ENCODE measurements at places on chromosomes 1 and 21.
A peak's percentile ranks its signal among the peaks of the same experiment; 100 is the strongest.

DNA sequence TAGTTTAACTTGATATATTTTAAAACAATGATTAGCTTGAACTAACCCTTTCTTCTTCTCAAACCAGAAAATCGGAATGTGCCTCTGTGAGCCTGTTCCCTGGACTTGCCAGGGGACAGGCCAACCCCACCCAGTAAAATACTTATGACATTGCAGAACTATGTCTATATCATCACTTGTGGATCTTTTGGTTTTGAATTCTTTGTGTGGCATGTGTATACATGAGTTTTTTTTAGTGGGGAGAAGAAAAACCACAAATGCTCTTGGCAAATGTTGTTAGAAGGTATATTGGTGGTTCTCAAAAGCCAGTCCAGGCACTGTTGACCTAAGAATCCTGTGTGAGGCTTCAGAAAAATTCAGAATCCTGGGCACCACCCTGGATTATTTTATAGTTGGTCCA lies 347.4 kb downstream of the SIPA1L2 start:
- DNase-seq = no peak

DNA sequence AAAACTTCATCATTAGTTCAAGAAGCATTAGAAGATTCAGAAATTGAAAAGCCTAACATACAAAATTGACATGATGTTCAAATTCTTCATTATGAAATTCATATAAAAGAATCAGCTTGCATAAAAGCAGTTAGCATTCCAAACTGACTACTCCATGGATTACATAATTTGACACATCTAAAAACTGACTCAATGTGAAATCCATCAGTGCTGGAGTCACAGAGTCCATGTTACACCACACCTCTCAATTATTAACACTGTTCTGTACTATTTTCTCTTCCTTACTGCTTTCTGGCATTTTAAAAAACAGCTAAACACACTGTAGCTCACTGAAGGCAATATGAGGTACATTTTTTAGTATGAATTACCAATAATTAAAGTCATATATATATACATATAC lies 28.0 kb downstream of the ARHGAP29 start:
- DNase-seq = no peak

DNA sequence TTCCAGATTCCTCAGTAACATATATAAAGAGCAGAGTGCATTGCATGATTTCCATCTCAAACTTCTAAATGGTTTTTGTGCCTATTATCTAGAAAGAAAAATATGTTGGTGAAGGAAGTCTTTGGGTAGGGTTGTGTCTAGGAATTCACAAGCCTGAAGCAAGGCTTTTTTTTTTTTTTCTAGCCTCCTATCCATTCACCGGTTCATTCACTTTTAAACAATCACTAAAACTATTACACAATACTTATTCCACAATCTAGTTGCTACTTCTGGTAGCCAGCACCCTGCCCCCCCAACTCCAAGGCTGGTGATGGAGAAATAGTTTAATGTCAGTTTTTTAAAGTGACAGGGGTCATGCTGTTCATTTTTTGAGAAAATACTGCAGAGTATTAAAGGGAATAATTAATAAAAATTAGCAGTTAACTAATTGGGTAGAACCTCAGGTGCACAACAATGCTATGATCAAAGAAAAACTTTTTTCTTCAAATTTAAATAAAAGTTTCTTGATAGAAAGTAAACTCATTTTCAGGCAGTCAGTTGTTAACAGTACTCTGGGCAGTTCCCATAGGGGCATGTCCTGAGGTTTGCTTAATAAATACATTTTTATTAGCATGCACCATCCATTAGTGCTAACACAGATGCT lies 10.9 kb downstream of the IRF2BP2 start:
- no peak for DNase-seq

DNA sequence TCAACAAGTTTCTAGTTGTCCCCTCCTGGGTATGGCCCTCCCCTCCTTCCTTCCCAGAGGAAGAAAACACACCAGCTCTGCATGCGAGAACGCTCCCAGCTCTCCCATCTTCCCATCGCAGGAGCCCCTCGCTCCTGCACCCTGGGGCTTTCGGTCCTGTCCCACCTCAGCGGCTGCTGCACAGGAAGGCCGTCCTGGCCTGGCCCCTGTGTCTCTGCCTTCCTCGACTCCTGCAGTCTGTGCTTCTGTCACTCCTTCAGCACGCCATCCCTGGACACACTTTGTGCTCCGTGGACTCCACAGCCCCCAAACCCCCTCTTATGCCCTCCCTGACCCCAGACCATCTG lies 23.2 kb downstream of the KRTAP10-1 start:
- DNase-seq = no peak

DNA sequence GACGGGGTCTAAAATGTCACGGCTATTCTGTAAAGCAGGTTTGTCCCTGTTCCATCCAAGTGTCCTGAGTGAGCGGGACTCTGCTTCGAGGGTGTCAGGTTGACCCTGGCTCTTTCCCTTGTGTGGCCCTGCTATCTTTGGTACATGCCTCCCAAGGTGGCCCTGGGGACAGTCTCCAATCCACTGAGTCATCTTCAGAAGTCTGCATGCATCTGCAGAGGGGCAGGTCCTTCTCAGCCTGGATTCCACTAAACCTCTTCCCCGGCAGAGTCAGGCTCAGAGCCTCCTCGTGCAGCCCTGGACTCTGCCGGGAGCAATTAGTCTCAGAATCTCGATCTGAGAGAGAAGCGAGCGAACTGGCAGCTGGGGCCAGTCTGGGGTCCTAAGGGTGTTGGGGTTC lies 50.1 kb upstream of the KCNJ15 start:
- no peak for DNase-seq

- DNase-seq = no peak
These were observed 91.4 kb downstream of the MACF1 start for GRCh38 chr1:39295901-39296300.

- DNase-seq = no peak
These were observed 20.5 kb upstream of the UBL4B start for GRCh38 chr1:110091791-110092190.

GRCh38 chr1:244952940-244953339 lies 88.6 kb upstream of the HNRNPU start:
- DNase-seq = no peak

GRCh38 chr21:36534656-36535055 lies 54.7 kb upstream of the CLDN14 start:
- no peak for DNase-seq

GRCh38 chr1:100979631-100980030 lies 46.0 kb downstream of the DPH5 start:
- DNase-seq = no peak

DNA sequence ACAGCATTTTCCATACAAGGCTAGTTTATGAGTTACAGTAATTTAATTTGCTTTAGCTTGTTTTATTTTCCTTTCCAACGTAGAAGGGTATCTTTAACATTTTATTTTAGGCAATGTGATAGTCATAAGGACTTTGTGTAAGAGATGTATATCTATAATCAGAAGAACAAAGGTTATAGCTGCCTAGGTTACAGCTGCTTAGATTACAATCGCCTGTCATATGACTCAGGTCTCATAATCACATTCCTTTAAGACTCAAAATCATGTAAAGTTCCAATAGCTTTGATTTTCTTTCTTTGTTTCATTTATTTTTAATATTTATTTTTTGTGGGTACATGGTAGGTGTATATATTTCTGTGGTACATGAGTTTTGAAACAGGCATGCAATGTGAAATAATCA lies 37.8 kb upstream of the COP1 start:
- no peak for DNase-seq

DNA sequence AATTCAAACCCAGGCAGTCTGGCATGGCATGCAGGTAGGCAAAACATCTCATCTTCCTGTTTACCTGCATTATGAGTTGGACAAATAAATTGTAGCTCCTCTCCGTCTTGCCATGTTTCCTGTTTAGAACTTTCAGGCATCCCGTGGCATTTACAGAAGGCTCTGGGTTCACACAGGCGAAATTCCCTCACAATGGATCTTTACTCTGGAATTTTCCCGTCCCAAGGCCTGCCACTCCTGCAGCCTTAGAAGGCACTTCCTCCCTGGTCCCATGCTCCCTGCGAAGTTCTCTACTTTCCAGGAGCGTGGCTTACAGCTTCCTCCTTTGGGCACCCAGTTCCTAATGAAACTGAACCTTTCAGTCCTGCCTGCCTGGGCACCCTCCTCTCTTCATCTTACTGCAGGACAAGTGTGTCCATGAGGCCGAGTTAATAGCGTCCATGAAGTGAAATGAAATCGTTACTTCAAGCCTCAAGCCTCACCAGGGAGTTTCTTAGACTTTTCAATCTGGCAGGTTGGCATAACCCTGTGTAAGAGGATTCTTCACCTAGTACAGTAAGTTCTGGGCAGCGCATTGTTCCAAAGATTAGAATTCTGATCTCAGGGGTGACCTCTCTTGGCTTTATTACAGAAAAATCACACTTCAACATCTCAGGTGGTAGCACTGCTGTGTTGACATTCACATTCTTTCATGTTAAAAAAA lies 36.8 kb upstream of the AHCYL1 start:
- DNase-seq = no peak

GRCh38 chr1:10935724-10936123 lies 76.7 kb upstream of the TARDBP start:
- no peak for DNase-seq

- DNase-seq = no peak
These were observed 71.9 kb upstream of the PRDX6 start for GRCh38 chr1:173405281-173405680.

- no peak for DNase-seq
These were observed 15.8 kb downstream of the RCSD1 start for GRCh38 chr1:167645625-167646414.

- peak; percentile 58 for DNase-seq
These were observed 21.6 kb upstream of the BCL10 start for GRCh38 chr1:85297855-85298629.

- no peak for DNase-seq
These were observed 4.5 kb downstream of the COPA start for GRCh38 chr1:160338580-160338979.

DNA sequence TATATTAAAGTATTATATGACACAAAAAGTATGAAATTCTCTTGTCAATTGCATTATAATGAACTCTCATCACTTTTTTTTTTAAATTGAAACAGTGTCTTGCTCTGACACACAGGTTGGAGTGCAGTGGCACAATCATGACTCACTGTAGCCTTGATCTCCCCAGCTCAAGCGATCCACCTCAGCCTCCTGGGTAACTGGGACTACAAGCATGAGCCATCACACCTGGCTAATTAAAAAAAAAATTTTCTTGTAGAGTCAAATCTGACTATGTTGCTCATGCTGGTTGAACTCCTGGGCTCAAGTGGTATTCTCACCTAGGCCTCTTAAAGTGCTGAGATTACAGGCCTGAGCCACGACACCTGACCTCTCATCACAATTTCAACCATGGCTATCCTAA lies 259.3 kb downstream of the S1PR1 start:
- DNase-seq = no peak

DNA sequence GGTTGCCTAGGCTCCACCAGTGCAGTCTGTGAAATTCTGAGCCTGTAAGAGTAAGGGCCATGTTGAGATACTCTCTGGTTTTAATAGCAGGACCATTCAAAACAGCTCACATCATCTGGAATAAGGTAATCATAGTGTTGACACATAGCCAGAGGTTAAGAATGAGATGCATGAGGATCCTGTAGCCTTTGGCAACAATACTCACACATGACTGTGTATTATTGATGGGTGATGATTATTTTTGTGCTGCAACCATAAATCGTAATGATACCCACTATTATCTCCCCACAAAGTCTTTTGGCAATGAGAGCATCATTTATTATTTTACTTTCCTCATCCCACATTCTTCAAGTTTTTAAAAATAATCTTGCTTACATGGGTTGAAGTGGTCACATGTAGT lies 35.5 kb downstream of the KCNK2 start:
- no peak for DNase-seq

DNA sequence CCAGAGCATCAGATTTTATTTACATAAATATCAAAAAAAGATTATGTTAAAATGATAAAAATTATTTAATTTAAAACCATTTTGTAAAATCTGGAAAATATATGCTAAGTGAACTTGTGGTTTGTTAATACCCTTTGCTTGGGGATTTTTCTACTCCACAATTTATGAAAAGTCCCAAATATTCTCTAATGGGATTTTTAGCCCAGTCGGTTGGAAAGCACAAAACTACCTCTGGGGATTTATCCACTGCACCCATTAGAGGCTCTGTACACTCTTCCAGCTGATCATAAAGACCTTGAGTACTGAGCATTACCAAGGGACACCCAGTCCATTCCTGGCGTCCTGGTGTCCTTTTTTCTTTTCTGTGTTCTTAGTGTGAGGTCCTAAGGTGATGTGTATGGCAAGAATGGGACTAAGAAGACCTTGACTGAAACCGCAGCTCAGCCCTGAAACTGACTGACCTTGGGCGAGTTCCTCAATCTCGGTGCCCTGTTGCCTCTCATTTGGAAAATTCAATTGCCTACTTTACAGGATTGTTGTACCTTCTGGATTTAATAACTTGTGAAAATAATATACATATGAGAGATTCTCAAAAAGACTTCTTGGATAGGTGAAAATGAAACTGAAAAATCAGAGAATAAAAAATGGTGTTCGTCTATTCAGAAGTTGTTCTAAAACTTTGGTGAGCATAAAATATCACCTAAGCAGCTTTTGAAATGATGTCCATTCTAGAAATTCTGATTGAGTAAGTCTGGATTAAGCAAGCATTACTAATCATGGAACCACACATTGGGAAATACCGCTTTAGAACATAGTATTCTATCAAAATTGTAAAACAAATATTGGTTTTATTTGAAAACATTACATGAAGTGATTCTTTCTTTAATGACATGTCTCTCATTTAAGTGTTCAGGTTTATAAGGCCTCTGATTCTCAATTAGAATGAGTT lies 21.5 kb upstream of the SAMSN1 start:
- DNase-seq = no peak

DNA sequence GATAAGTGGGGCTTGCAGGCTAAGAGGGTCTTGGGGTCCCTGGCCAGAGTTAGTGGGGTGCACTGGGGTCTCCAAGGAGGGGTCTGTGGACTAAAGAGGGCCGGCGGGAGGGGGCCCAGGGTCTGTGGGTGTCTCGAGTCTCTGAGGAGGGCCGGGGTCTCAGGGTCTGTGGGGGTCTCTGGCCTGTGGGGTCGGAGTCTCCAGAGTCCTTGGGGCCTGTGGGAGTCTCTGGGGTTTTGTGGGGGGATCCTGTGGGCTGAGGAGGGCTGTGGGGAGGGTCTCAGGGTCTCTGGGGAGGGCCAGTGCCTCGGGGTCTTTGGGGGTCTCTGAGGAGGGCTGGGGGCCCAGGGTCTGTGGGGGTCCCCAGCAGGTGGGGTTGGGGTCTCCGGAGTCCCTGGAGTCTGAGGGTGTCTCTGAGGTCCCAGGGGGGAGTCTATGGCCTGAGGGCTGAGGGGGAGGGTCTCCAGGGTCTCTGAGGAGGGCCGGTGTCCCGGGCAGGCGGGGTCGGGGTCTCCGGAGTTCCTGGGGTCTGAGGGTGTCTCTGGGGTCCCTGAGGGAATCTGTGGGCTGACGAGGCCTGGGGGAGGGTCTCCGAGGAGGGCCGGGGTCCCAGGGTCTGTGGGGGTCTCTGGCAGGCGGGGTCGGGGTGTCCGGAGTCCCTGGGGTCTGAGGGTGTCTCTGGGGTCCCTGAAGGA lies 628 bp upstream of the PLEKHM2 start:
- no peak for DNase-seq

GRCh38 chr1:200035956-200036618 lies 8.6 kb downstream of the NR5A2 start:
- DNase-seq = no peak

- DNase-seq = no peak
These were observed 14.5 kb upstream of the NLRP3 start for GRCh38 chr1:247401310-247402119.

Data from central memory CD4-positive, alpha-beta T cell (primary cell).